Activated T-cell treated with anti-CD3 and anti-CD28 coated beads, Interleukin-2, amount 50 U/mL, for 1 hour (primary cell): ENCODE measurements at places on chromosomes 6 and 20.
A peak's percentile ranks its signal among the peaks of the same experiment; 100 is the strongest.

DNA sequence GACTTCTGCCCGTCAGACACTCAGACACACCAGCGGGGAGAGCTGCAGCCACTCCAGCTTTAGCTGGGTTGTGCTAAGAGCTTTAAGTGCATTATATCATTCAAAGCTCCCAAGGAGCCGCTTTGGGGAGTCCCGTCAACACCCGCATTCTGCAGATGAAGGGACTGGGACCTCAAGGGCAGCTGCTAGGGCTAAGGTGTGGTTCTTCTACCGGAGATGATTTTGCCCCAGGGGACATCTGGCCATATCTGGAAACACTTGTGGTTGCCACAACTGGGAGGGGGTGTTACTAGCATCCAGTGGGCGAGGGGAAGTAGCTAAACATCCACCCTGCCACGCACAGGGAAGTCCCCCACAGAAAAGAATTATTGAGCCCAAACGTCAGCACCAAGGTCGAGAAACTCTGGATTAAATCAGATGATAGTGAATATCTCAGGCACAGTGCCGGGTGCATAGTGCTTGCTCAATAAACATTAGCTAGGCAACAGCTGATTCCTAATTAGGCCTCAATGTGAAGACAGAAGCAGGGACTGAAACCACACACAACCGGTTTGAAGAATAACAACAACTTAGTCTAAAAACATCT is 29.6 kb downstream of the PMEPA1 start:
- no peak for DNase-seq

GRCh38 chr20:46400828-46401477 is 5.5 kb downstream of the ELMO2 start:
- DNase-seq = no peak

- DNase-seq = no peak
Measured at GRCh38 chr6:169898788-169899480, 147.5 kb downstream of the ERMARD start.

DNA sequence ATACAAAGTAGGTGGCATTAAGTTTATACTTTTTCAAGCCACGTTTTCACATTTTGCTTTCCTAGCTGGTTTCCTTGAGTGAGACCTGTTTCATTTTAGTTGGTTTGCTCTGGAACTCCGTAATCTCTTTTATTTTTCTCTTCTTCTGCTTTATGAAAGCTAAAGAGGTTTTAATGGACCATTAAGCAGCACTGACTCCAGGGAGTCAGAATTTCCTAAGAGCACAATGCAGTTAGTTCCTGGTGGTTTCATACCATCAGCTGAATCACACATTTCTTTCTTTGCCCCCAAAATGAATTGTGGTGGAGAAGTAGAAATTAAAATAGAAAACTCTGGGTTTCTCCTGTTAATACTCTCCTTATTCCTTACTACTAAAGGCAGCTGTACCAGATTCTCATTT is 3.4 kb downstream of the OPN5 start:
- no peak for DNase-seq

- no peak for DNase-seq
Measured at GRCh38 chr20:35279040-35279439, 1.1 kb upstream of the MMP24OS start.

GRCh38 chr6:39200498-39201020 is 28.7 kb downstream of the KCNK5 start:
- no peak for DNase-seq

GRCh38 chr6:322940-323729 is 30.8 kb downstream of the DUSP22 start:
- no peak for DNase-seq

GRCh38 chr20:52420805-52421204 is 229.2 kb upstream of the ZFP64 start:
- DNase-seq = no peak

- DNase-seq = peak; percentile 46
Measured at GRCh38 chr20:53157443-53158408, 185.6 kb downstream of the TSHZ2 start.

DNA sequence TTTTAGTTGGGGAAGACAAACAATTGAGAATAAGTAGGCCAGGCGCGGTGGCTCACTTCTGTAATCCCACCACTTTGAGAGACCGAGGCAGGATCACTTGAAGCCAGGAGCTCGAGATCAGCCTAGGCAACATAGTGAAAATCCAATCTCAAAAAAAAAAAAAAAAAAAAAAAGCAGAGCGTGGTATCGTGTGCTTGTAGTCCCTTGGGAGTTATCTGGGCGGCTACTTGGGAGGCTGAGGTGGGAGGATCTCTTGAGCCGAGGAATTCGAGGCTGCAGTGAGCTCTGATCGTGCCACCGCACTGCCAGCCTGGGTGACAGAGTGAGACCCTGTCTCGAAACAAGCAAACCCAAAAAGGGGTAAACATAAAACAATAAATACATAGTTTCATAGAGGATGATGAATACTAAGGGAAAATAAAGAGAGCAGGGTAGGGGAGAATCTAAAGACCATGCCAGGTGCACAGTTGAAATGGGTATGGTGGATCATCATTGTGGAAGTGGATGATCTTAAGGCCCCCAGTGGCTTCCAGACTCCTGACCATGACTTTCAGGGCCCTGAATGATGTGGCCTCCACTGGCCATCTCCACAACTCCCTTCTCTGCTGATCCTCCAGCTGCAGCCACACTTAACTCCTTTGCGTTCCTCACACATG is 947 bp downstream of the POFUT1 start:
- no peak for DNase-seq

DNA sequence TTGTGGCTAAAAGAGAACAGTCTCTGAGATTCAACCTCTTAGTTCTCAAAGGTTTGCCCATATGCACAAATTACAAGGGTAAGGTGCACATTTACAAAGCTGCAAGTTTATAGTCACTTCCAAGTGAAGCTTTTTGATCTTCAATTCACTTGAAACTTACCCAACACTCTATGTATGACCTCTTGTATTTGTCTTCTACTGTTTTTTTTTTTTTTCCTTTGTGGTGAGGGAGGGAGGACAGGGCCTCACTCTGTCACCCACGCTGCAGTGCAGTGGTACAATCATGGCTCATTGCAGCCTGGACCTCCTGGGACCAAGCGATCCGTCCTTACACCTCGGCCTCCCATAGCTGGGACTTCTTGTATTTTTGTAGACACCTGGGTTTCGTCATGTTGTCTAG is 4.5 kb upstream of the FOXO3 start:
- no peak for DNase-seq

DNA sequence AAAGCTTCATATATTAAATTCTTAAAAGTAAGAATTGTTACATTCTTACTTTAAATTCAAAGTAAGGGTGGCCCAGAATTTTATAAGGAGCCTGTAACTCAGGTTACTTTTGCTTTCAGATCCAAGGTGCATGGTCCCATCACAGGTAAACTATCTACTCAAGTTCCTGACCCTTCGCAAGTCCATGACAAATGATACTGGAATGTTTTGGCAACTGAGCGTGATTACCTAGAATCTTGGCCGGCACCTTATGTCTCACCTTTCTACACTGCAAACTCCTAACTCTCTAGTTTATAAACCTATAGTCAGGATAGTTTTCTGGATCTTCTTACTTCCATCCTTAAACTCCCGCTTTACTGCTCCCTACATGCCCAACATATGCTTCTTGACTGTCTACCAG is 67.9 kb upstream of the HMGN3 start:
- no peak for DNase-seq

DNA sequence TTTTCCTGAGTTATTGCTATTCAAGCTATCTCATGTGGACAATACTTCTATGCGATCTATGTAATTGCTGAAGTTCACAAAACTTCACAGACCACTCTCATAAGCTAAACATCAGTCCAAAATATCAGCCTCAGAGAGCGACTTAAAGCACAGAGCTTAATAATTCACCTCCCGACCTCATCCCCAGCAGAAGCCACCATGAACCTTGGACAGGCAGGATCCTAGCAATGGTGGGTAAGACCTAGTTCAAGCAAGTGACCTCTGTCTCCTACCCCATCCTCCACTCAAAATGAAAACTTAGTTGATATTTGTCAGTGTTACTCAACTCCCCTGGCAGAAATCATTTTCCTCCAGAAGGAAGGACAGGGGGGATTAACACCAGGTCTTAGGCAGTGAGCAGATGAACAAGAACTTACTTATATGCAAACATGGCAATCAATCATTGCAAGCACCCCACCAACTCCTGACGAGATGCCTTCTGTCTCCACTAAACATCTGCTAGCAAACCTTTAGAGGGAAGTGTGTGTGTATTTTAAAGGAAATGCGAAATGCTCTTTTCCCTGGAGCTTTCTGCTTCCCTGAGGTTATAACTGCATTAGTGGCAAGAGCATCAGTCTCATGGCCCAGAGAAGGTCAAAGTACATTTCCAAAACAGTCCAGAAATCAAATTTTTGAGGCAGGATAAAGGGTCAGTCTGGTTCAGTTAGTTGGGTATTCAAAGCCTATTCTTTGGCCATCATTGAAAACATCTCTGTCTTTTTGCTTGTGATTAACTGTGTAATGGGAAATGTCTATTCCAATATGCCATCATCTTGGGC is 90.0 kb downstream of the SLC22A23 start:
- DNase-seq = no peak

GRCh38 chr20:51529081-51529681 is 13.3 kb downstream of the NFATC2 start:
- no peak for DNase-seq
